ENCODE measurements at places on chromosomes 5 and 9.

- DNase-seq, result no peak
Measured at GRCh38 chr5:112390327-112390726, 28.8 kb downstream of the EPB41L4A start.

- DNase-seq, result no peak
Measured at GRCh38 chr9:27864644-27865438, 291.6 kb upstream of the C9orf72 start.

- no peak for DNase-seq
Measured at GRCh38 chr9:122016309-122016708, 76.8 kb downstream of the TTLL11 start.

- no peak for DNase-seq
Measured at GRCh38 chr9:113621309-113621791, 157.8 kb downstream of the RGS3 start.

- no peak for DNase-seq
Measured at GRCh38 chr5:137346281-137346680, 152.8 kb downstream of the SPOCK1 start.
